ENCODE measurements at places on chromosomes 16 and 17. TPM values are rescaled to one million over a fixed set of nuclear protein-coding genes. Genes with fewer than 3 reads are reported as not detected.

GRCh38 chr16:1601031-1601430 is 10.8 kb downstream of the IFT140 start:
- DNase-seq: no peak

DNA sequence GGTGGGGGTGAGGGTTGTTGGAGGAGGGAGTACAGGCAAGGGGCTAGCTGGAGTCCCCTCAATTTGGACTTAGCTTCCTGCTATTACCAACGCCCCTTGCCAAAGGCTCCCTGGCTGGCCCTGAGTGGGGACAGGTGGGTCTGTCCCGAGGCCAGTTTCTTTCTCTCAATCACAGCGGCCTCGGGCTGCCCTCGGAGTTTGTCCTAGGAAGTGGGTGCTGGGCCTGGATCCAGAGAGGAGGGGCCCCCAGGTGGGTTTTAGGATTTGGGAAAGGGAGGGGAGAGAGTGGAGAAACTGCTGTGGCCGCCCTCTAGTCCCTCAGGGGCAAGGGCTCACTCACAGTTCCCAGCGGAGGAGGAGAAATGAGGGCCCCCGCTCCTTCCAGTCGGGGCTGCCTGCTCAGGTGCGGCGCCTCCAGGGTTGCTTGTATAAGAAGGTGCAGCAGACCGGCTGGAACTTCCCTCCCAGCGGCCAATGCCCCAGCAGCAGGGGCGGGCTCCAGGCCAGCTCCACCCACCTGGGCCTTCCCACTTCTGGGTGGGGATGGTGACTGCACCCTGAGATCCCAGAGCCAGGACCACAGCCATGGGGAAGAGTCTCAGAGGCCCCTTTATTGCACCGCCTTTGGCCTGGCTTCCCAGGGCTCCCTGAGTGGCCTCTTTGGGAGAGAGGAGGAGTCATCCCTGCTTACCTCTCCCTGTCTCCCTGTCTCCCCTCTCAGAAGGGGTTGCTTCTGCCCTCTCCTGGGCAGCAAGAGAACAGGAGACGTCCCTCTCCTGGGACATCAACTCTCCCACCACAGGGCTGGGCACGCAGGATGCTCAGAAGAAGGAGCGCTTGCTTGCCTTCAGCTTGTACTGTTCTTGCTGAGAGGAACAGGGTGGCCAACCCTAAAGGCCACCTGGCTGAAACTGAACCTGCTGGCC is 112.0 kb upstream of the SMURF2 start:
- no peak for DNase-seq

- DNase-seq: no peak
Measured at GRCh38 chr16:14028202-14028601, 42.9 kb upstream of the MRTFB start.

DNA sequence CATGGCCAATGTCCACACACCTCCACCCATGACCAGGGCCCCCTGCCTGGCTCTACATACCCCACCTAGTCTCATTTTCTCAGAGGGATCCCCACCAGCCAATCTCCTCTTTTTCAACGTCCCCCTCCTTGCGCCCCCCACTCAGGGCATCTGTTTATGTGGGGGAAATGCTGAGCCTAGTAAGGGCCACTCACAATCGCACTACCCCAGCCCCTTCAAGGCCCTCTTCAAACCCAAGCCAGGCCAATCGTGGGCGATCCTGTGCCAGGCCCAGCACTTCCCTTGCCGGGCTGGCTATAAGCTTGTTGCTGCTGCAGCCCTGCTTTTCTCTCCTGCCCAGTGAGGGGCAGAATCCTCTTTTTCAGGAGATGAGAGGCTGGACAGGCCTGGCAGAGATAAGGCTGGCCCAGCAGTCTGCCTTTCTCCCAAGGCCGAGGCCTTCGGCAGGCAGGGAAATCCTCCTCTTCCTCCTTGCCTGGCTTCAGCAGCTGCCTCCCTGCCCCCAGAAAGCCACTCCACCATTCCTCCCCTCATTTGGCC is 16.1 kb downstream of the HSD11B2 start:
- no peak for DNase-seq

- no peak for DNase-seq
Measured at GRCh38 chr17:46121165-46121764, 72.0 kb downstream of the KANSL1 start.

- peak; percentile 21 for DNase-seq
Measured at GRCh38 chr17:48014595-48015111, 22.9 kb downstream of the COPZ2 start.

- no peak for DNase-seq
Measured at GRCh38 chr17:74307984-74308773, 17.8 kb upstream of the KIF19 start.

GRCh38 chr17:33513769-33514168 is 220.7 kb upstream of the ASIC2 start:
- DNase-seq: no peak

DNA sequence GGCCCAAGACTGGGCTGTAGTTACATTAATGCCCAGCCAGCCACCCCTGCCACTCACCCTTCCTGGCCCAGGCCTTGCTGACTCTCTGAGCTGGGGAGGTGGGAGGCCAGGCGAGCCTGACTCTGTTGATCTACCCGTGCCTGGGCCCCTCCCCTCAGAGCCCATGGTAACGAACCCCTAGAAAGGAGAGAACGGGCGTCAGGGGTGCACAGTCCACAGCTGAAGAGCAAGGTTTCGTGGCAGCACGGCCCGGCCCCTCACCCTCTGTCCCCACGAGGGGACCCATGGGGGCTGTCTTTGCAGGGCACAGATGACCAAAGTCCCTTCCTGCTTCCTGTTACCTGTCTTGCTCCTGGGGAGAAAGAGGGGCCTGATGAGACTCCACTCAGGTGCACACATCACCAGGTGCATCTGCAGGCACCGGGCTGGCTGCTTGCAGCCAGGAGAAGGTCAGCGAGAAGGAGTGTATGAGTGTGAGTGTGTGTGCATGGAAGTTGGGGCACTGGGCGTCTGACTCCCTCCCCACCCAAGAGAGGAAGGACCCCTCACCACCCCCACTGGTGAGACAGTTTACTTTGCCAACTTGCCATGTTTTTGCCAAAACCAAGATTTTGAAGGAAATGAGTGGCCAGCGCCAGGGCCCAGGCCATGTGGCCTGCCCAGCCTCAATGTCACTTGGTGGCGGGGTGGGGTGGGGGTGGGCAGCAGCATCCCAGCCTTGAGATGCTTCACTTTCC is 359.1 kb downstream of the SEC14L1 start:
- DNase-seq: no peak

GRCh38 chr17:15436473-15437302 is 30.7 kb downstream of the CDRT4 start:
- DNase-seq: no peak

TEKT3 gene
- 0.55 TPM for total RNA-seq

IL34 gene
- 0.16 TPM for total RNA-seq

PRRT2 gene
- total RNA-seq: 18.6 TPM

MYH3 gene
- total RNA-seq: 3.8 TPM

Data from neural crest cell (in vitro differentiated cells).